ENCODE measurements at places on chromosomes 3 and 15.

DNA sequence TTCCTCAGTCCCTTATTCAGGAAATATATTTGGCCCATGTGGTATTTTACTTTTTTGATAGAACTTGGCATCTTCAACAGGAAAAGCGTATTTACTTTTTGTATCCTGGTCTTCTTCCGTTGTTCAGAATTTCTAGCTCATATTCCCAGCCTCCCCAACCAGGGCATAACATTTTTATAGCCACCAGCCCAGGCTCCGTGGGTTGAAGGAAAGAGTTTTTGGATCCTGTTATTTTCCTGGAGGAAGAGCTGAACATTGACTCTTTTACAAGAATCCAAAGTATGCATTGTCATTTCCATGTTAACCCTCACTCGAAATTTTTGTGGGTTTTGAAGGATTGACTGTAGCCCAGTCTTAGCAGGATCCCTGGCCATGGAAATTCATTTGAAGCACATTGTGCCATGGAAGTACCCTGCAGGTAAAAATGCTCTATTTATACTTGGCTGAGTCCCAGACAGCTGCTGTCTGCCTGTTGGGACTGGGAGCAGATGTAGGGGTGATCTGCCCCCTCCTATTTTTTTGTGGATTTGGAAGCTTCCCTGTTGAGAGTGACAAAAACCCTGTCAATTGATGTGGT lies 98.8 kb downstream of the AKAP13 start:
- DNase-seq, result no peak

DNA sequence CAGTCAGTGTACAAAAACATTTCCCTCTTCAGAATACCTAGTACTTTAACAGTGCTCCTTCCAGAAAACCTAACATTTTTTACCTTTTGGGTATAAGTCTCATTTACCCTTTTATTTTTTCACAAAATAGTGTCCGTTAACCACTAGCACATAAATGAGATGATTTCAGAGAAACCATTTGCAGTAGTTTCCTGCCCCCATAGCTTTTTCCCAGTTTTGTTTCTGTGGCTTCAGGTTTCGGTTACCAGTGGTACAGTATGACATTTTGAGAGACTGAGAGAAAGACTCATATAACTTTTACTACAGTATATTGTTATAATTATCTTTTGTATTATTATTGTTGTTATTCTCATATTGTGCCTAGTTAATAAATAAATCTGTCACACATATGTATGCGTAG lies 6.2 kb upstream of the RBMS3 start:
- no peak for DNase-seq

- DNase-seq, result no peak
These were observed 31.2 kb upstream of the COL8A1 start for GRCh38 chr3:99607151-99607550.

GRCh38 chr3:196941729-196942225 lies 551 bp downstream of the NCBP2 start:
- peak; percentile 21 for DNase-seq

GRCh38 chr15:54504695-54505094 lies 526.5 kb downstream of the UNC13C start:
- DNase-seq, result no peak

- DNase-seq, result no peak
These were observed 88.3 kb upstream of the ACP3 start for GRCh38 chr3:132228923-132229322.

DNA sequence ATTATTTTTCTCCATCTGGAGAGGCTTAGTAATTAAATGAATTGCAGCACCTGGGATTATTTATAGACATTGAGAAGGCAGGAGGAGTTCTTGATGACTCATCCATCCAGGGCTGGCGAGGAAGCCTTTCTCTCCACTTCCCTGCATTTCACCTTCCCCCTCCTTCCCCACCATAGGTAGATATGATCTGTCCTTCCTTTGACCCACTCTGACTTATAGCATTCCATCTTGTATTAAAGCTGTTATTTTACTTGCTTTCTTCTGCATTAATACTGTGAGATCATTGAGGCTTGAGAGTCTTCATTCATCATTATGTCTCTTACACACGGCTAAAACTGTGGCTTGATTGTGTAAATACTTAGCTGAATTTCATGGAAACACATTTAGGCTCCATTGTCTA lies 288.8 kb downstream of the FEZF2 start:
- DNase-seq, result no peak

- DNase-seq, result no peak
These were observed 1.6 kb upstream of the SMAD6 start for GRCh38 chr15:66700412-66700801.

GRCh38 chr3:114380233-114380651 lies 86.4 kb downstream of the TIGIT start:
- DNase-seq, result peak; percentile 46

DNA sequence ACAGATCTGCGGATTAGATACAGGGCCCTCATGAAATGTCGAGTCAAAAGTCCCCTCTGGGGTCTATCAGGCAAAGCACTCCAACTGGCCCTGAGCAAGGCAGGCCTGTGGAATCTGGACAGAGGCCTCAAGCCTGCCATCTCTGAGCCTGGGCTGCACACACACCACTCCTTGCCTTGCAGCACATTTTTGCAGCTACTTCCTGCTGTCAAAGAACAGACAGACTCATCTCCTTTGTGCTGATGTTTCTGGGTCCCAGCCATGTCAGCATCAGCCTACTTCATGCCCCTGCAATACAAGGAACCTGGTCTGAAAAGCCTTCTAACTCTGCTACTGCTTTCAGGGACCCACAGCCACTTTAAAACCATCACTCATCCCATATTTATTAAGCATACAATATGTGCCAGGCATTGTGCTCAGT lies 60.6 kb upstream of the IL12A start:
- DNase-seq, result no peak

GRCh38 chr3:161991901-161992540 lies 495.4 kb downstream of the OTOL1 start:
- no peak for DNase-seq

- no peak for DNase-seq
These were observed 37.6 kb downstream of the GMPS start for GRCh38 chr3:155908086-155908485.

DNA sequence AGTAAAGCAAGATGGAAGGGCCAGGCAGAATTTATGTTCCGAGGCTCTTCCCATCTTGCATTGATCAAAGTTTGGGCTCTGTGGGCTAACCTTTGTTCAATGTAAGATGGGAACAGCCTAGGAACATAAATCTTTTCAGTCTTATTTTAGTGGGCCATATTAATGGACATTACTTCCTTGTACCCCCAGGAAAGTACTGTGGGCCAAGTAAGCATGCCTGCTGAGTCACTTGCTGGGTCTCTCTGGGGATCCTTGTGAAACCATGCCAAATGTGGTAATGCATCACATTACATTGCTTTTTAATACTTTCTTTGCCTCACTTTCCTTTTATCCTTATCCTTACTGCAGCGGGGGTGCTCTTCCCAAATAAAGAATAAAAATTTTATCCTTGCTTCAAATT lies 349.5 kb upstream of the POU1F1 start:
- no peak for DNase-seq

- no peak for DNase-seq
These were observed 12.1 kb upstream of the ALAS1 start for GRCh38 chr3:52185837-52186236.

DNA sequence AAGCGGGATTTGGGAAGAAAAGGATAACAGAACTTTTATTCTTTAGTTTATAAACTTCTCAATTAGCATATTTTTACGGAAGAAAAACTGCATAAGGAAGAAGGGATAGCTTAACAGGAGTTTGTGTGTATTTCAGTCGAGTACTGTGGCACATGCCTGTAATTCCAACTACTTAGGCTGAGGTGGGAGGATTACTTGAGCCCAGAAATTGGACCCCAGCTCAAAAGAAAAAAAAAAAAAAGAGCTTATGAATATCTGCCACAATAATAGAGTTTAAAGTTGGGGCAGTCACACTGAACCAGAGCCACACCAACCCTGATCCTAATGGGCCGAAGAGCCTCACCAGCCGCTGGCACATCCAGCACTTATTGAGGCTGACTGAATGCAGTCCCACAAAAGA lies 31.1 kb downstream of the CHAC1 start:
- no peak for DNase-seq

GRCh38 chr3:154862265-154862664 lies 217.9 kb upstream of the MME start:
- DNase-seq, result no peak

- DNase-seq, result no peak
These were observed 50.7 kb downstream of the FAM43A start for GRCh38 chr3:194736277-194736895.

DNA sequence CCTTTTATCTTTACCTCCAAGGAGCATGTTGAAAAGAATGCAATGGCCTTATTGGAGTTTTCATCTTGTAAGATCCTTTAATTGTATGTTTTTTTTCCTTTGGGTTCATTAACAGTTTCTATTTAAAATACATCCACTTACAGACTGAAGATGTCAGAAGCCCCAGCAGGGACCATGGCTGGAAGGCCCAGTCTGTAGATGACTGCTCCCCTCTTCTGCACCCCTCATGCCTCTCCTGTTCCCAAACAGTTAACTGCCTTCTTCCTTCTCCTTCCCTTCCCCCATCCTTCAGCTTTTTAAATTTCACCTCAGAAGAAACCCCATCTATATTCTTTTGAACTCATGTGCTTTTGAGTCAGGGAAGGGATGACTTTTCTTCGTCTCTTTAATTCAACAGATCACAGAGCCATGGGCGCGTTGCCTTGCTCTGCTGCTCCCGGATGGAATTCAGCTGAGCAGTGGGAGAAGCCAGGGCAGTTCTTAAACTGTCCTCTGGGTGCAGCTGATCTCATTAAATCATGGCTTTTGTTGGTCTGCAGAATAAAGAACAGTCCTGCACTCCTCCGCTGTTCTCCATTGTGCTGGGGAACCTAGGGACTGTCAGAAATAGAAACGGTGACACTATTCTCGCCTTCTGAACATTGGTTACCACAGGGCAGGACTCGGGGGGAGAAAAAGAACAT lies 71.5 kb upstream of the EIF1B start:
- no peak for DNase-seq

- no peak for DNase-seq
These were observed 324.8 kb upstream of the LRRFIP2 start for GRCh38 chr3:37499061-37499785.

DNA sequence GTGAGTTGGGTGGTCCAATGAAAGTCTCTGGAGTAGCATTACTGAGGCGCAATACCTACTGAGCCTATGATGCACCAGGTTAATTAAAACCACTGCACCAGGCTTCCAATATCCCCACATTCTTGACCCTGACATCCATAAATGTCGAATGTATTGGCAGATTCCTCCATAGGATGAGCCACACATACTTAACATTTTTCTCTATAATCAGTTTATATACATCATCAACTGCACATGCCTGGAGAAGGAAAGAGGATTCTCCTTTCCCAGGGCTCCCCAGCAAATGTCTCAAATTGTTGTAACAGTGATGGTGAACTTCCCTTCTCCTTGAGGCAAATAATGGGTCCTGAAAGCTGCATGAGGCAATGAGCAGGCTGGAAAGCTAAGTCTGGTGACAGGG lies 82.3 kb upstream of the LPP start:
- no peak for DNase-seq

DNA sequence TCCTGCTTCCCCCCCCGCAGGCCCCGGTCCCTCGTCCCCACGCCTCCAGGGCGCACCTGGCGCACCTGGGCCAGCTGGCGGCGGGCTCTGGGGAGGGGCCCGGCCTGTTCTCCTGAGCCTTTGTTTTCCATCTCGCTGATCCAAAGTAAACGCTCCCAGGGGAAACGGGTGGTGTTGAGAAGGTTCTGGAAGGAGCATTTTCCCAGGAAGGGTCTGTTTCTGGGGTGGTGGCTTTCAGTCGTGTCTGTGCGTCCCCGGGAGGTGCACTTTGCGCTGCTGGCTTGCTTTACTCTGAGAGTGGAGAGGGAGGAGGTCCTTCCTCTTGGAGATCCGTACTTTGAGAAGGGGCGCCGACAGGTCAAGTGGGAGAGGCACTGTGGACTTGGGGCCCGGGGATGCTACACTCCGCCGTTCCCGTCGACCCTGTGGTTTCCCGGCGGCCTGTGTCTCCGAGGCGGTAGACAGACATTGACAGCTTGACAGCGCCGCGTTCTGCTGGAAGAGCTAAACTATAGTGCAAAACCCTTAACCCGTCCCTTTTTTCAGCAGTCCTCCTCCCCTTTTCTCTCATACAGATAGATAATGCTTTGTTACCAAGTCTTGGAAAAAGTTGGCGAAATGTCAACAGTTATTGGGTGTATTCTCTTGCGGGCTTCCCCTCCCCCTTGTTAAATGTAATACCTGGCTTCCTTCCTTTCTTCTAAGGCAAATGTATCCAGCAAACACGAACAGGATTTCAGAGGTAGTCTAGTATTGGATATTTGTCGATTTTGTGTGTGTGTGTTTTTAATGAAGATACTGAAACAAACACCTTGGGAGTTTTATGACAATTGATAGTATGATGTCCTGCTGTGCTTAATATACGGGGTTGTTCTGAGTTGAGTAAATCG lies 6.5 kb downstream of the TPM1 start:
- no peak for DNase-seq

DNA sequence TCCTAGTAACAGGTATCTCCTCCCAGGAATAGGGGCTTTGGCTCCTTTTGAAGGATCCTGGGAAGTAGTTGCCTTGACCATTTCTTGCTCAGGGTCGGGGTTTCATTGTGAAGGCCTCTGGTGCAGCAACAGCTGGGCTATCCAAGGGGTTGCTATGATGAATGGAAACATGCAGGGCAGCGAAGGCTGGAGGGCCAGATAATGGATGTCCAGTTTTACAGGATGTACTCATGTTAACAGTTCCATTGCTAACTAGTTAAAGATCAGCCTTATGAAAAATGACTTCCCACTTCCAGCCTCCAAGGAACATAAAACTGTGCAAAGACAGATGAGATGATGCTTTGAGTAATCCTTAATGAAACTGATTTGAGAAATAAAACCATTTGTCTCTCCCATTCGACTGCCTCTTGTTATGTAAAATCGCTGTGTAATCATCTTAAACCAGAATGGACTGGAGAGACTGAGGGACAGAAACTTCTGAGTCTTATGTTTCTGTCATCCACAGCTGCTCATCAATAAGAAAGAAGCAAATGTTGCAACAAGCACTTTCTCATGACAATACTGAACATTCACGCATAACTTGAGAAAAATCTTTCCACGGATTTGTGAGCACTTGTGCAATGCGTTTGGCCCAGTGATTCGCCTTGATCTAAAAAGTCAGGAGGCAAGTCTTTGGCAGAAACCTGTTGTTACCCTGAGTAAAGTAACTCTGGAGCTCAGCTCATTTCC lies 473.5 kb upstream of the RGMA start:
- no peak for DNase-seq

- DNase-seq, result no peak
These were observed 81.8 kb downstream of the IQSEC1 start for GRCh38 chr3:12991481-12991837.

DNA sequence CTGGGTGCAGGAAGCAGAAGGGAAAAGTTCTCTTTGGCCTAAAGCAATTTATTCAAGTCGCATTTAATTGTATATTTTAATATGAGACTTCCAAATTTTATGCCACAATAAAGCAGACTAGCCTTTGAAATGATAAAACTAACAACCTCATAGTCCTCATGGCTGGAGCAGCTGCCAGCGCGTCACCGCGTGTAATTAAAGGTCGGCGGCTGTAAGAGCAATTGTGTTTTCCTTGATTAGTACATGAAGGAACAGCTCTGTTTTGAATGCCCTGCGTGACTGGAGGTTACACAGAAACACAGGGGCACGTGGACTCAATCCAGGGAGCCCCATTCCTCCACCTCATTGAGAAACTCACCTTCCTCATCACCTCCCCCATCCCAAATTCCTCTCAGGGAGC lies 10.1 kb upstream of the LRRC15 start:
- DNase-seq, result no peak

GRCh38 chr3:27253391-27253790 lies 115.8 kb downstream of the NEK10 start:
- no peak for DNase-seq
